ENCODE measurements at places on chromosomes 6 and 20.

DNA sequence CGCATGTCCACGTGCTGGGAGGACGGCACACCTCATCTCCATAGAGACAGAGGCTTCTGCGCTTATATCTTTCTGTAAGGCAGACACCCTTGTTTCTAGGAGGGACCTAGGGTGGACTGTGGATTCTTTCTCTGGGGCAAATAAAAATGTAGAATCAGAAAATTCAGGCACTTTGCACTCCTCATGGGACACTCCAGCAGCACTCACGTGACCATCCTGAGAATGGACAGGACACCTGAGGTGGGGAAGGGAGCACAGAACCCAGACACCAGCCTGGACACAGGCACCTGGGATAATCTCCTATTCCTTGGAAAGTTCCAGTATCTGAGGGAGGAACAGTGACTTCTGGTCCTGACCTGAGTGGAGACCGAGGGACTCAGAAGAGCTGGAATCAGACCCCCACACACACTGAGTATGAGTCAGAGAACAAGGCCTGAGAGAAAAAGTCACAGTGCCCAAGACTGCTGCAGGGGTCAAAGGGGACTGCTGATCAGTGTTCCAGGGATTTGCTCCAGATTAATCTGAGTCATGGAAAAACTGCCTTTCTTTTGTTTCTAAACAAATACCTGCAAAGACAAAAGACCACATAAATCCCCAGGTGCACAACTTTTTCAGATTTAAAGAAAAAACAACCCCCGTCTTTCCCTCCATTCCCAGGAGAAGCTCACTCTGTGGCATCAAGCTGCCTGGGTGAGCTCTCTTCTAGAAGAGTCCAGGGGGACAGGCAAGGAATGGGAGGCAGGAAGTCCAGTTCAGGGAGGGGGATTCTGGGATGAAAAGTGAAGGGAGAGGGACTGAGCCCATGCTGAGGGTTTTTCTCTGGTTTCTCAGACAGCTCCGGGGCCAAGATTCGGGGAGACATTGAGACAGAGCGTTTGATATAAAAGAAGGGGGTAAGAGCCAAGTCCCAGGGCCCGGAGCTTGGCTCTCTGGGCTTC, 35.6 kb upstream of the MICB start:
- no peak for DNase-seq

DNA sequence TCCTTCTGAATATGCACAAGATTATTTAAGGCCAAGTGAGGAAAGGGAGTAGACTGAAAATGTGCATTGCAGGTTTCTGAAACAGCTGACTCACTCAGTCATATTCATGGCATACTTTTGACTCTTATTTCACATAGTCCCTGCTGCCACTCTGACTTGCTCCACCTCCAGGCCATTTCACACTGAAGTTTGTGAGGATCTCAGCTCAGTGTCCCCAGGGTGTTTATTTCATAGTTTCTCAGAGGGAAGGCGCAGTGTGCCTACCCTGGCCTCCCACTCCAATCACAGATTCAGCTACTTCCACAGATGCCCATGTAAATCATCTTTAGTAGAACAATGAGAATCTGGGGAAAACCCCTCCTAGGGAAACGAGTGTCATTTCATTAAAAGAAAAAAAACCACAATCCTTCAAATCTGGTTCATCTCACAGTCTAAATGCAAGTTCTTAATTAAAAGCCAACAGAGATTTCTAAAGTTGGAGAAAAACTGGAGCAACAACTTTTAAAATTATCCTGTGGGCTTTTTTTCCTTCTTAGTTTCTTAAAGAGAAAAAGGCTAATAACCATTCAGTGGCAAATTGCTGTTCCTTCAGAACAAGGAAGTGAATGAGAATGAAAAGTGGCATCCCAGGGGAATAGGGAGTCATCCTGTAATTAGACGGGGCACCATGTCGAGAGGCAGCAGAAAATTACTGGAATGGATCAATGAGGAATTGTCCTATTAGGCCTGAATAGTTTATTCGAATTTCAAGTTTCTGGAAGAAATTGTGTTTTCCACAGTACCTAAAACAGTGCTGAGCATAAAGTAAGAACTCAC, 133.6 kb downstream of the TFAP2B start:
- DNase-seq: no peak

DNA sequence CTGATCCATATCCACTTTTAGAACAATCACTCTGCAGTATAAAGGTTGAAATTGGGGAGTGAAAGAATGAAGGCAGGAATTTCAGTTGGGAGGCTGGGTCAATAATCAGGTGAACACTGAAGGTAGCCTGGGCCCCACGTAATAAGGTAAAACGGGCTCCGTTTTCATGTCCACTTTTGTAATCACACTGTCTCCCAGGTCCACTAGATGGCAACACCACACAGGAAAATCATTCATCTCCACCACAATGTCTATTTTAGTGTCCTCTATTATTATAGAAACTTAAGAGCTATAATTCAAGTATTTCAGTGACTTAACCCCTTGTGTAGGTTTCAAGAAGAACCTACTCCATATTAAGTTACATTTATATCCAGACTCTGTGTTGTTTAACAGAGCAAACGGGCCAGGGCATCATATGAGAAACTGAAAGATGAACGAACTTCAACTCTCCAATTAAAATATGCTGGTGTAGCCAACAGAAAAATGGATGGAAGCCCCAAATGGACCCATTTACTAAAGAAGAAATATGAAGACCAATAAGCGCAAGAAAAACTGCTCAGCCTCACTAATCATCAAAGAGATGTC, 45.9 kb upstream of the MC3R start:
- peak; percentile 23 for DNase-seq

- peak; percentile 43 for DNase-seq
These were observed 52.6 kb downstream of the E2F3 start for GRCh38 chr6:20454204-20454824.

GRCh38 chr20:45088247-45088646, 12.7 kb downstream of the KCNS1 start:
- peak; percentile 96 for DNase-seq
